Smooth muscle cell of trachea (primary cell): ENCODE measurements at places on chromosomes 2 and 18. TPM values are rescaled to one million over a fixed set of nuclear protein-coding genes. Genes with fewer than 3 reads are reported as not detected.

BARD1 gene
- 14.9 and 37.8 TPM in 2 replicates for total RNA-seq

UGT1A8 gene
- not detected in 2 replicates for total RNA-seq

DSG1 gene
- not detected in 2 replicates for total RNA-seq

GRHL1 gene
- 0.58 and 0.66 TPM in 2 replicates for total RNA-seq

GPR35 gene
- 0.99 TPM in 1 of 2 replicates, not detected in the other for total RNA-seq

LOXL3 gene
- 27.3 and 53.9 TPM in 2 replicates for total RNA-seq

DNPEP gene
- 90.3 and 157 TPM in 2 replicates for total RNA-seq

VSNL1 gene
- total RNA-seq: 0.29 and 0.99 TPM in 2 replicates

CWC22 gene
- 20.3 and 27.5 TPM in 2 replicates for total RNA-seq

TLX2 gene
- 0.58 and 0.83 TPM in 2 replicates for total RNA-seq

KLF7 gene
- 12.7 and 14.1 TPM in 2 replicates for total RNA-seq

CD8A gene
- not detected in 2 replicates for total RNA-seq

STPG4 gene
- 0.17 TPM in 1 of 2 replicates, not detected in the other for total RNA-seq

C1QL2 gene
- not detected in 2 replicates for total RNA-seq

ALLC gene
- total RNA-seq: not detected in 2 replicates

LINC00305 gene
- total RNA-seq: not detected in 2 replicates

SOCS6 gene
- 31.0 and 37.9 TPM in 2 replicates for total RNA-seq

TBR1 gene
- under 0.01 TPM in 1 of 2 replicates, not detected in the other for total RNA-seq

PLEK gene
- under 0.01 TPM in 1 of 2 replicates, not detected in the other for total RNA-seq

PLEKHB2 gene
- 87.8 and 118 TPM in 2 replicates for total RNA-seq

PLEKHM3 gene
- total RNA-seq: 15.6 and 16.0 TPM in 2 replicates

XDH gene
- total RNA-seq: 0.87 and 1.3 TPM in 2 replicates

CCDC148 gene
- 1.5 and 1.7 TPM in 2 replicates for total RNA-seq
